ENCODE measurements at places on chromosomes 3 and 15.

- DNase-seq = no peak
Observed at GRCh38 chr15:58213587-58214338, 75.6 kb downstream of the AQP9 start.

- DNase-seq = no peak
Observed at GRCh38 chr3:156317462-156318074, 197.2 kb downstream of the KCNAB1 start.

GRCh38 chr15:47720555-47720954 lies 3.2 kb downstream of the SEMA6D start:
- DNase-seq = no peak

DNA sequence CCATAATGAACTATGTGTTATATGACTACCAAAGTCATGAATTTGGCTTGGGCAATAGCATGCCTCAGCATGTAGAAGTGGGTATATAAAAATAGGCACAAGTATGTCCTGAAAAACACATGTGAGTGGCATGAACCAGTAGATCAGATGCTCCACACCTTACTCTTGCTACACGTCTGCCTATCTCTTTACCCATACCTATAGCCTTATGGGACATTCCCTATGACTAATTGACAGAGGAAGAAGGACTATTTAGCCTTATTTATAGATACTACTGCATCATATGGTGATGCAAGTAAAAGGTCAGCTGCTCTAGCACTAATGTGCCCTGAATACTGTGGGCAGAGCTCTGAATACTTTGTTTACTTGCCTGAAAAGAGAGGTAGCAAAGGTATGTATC lies 81.0 kb upstream of the ZPLD1 start:
- no peak for DNase-seq
